Fibroblast of mammary gland (primary cell): ENCODE measurements at places on chromosomes 3 and 15.

- DNase-seq: peak; percentile 6
These were observed 50.7 kb downstream of the ADAMTS17 start for GRCh38 chr15:100291106-100291505.

- peak; percentile 76 for DNase-seq
These were observed 162.9 kb downstream of the ITPR1 start for GRCh38 chr3:4656059-4656458.

- peak; percentile 54 for DNase-seq
These were observed 65.4 kb upstream of the THSD4 start for GRCh38 chr15:71049706-71050422.

DNA sequence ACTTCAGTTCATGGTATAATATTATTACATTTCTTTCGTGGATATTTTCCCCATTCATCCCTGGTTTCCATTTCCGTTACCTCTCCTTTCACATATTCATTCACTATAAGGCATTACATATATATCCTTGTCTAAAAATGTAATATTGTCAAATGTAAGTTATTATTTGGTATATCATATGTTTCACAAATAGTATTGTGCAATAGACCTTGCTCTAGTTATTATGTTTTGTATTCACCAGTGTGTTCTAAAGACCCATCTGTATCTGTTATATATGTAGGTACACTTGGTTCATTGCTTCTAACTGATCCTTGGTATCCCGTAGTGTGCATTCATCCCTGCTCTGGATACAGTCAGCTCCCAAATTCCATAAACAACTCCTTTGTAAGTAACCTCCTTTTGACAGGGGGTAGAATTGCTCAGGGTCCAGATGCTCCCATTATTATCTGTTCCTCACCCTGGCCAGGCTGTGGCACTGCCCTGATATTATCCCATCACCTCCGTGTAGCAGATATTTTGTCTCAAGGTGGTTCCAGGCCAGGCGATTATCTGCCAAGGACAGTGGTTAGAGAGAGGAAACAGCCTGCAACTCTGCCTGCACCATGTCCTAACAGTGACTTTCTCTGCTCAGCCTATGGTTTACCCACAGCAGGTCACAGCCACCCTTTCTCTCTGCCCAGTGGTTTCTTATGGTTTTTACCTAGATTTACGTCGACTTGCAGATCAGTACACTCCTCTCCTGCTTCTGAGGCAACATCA, 29.2 kb downstream of the PAQR9 start:
- no peak for DNase-seq

DNA sequence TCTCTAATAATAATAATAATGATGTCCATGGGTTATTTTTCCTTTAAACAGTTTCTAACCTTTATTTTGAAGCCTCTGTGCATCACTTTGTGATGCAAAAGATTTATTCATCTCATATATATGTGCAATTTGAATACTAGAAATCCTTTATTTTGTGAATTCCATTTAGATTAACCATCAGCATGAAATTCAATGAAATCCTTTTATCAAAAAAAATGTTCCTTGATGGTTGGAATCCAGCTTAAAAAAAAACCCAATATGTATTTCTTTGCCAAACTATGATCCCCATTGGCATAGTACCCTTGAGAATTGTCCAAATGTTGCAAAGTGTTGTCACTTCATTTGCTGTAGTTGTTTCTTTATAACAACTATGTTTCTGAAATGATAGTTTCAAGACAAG, 7.4 kb downstream of the TBC1D23 start:
- no peak for DNase-seq

- DNase-seq: peak; percentile 88
These were observed 75.9 kb upstream of the CBLB start for GRCh38 chr3:105944721-105945120.

- DNase-seq: peak; percentile 58
These were observed 2.3 kb downstream of the BBX start for GRCh38 chr3:107524841-107525643.

GRCh38 chr3:43770426-43771103, 79.8 kb downstream of the ABHD5 start:
- peak; percentile 30 for DNase-seq

DNA sequence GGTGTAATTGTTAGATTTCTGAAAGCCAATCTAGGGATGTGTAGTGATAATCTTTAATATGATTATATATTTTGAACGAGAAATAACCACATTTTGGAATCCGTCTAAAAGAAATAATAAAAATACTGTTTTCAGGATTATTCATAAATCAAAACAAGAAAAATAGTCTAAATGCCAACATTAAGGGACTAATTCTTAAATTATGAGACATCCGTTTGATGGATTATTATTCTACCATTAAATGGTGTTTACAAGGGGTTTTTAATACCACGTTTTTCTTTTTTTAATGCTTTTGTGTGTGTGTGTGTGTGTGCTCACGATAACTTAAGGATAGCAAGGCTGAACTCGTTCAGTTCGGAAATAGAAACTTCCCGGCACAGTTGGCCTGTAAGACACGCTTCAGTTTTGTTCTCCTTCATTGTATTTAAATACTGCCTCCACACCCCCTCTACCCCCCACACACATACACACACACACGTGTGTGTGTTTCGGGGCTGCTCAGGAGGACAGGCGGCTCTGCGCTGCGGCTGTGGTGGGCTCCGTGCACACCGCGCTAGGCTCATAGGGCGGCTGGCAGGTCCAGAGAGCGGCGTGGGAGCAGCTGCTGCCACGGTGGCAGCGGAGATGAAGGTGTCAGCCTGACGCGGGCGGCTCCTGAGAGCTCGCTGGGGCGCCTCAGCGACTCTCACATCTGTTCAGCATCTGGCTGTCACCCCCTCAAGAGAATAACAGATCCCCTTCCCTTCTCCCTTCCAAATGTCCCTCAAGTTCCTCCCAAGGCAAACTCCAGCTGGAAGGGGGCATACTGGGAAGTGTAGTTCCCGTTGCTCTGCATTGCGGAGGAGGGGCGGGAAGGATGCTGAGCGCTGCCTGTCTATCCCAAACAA, 23.0 kb upstream of the ANP32A start:
- peak; percentile 3 for DNase-seq

GRCh38 chr3:51975852-51976549, 1.1 kb downstream of the ABHD14A start:
- DNase-seq: peak; percentile 67

GRCh38 chr3:51279448-51279847, 105.6 kb upstream of the MANF start:
- DNase-seq: no peak

DNA sequence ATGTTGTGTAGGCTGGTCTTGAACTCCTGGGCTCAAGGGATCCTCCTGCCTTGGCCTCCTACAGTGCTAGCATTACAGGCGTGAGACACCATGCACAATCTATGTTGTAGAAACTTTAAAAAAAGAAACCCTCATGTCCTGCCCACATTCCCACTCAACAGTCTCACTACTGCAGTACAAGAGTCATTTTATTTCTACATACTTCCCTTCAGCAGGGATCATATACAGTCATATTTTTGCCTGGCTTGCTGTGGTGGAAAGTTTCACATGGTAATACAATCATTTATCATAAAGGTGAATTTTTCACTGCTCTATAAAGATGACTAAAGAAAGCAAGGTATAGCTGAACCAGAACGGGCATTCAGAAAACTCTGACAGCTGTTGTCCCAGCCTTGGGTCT, 53.8 kb upstream of the PIK3CB start:
- no peak for DNase-seq

DNA sequence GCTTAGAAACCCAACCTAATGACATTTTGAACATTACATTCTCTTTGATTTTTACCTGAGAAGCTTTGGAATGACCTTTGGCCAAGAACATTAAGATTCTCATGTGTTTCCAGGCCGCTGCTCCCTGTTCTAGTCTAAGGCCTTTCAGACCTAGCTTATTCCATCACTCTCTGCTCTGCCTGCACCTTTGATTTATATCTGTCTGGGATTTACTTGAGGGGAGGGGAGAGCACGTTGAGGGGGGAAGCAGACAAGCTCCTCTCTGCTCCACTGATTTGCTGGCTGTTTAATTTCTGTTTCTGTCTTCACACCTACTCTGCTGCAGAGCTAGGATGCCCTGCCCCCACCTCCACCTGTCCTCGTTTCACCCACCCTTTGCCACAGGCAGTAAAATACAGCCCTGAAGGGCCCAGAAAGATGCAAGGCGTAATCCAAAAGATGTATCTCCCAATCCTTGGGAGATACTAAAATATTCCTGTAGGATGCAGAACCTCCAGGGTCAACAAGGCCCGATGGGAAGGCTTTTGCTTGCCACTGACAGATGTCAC, 429.8 kb downstream of the EPHB1 start:
- DNase-seq: no peak

DNA sequence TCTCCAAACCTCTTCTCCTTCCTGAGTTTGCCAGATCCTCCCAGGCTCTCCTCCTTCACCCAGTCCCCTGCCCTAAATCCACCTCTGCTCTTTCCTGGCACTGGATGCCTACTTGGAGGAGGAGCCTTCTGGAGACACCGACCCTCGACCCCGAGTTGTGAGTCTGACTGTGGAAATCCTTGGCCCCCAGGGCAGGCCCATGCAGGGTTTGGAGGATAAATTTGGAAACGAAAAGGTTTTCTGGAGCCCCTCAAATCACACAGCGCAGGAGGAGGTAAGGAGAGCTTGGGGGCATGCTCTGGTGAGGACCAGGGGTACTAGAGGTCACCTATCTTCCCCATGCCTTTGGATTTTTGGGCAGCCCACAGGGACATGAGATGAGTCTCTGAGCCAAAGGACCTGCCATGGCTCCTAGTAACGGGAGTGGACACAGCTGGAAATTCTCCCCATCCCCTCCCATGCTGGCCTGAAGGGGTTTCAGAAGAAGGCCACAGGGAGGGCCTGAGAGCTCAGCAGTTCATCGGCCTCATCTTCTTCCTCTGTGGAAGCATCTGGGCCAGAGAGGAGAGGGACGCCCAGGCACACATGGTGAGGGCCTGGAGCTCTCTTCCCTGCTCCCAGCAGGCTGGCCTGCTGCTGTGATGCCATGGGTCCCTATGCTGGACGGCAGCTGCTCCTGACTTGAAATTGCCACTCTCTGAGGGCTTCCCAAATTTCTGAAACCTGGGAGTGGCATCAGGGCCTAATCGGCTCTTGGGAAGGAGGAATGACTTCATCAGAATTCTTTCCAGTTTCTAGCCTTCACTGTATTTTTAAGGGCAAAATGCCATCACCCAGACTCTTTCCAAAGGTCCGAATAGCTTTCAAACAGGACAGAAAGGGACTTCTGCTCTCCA, 68.6 kb upstream of the ITGA11 start:
- DNase-seq: peak; percentile 14

GRCh38 chr3:129038121-129038855, 22.3 kb upstream of the GP9 start:
- no peak for DNase-seq

- no peak for DNase-seq
These were observed 16.0 kb downstream of the NR2F2 start for GRCh38 chr15:96346409-96346970.
